COR-L47 (cell line): ENCODE measurements at places on chromosomes 2 and 18.

DNA sequence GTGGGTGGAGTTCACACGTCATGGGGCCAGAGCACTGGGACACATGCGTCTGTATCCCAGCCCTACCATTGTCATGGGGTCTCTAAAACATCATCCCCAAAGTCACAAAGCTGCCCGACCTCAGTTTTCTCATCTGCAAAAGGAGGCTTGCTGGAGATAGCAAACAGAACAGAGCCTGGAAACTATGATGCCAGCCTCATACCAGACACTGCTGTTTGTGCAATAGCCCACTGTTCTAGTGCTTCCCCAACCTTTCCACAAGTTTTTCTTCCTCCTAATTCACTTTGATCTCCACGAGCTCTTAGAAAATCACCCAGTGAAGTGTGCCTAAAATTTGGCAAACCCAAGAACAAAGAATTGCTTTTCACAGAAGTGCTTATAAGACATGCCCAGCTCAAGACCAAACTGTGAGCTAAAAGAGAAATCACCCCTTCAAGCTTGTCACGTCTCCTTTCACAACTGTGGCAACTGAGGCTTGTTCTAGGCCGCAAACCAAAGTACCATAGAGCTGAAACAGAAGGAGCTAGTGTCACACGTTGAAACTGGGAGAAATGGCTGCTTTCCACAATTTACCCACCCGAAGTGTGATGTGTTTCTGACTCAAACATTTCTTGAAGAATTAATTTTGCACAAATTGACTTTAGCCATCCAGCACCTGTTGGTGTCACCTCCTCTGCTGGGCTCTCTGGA is 162.7 kb upstream of the ID2 start:
- no peak for DNase-seq

DNA sequence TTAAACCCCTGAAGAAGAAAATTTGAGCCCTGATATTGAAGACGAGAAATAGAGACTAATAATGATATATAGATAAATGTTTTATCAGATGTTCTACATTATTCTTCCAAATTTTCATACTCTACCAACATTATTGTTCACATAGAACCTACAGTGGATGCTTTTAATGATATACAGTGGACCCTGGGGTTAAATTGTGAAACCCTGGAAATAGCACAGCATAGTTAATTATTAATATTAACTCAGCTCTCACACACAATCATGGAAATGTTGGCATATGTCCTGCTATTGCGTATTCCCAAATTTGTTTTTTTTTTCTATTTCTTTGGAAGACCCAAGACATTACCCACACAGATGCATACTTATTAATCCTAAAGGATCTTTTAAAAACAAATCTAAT is 579.9 kb downstream of the CCDC85A start:
- no peak for DNase-seq

GRCh38 chr2:98501876-98502275 is 57.2 kb downstream of the INPP4A start:
- no peak for DNase-seq

DNA sequence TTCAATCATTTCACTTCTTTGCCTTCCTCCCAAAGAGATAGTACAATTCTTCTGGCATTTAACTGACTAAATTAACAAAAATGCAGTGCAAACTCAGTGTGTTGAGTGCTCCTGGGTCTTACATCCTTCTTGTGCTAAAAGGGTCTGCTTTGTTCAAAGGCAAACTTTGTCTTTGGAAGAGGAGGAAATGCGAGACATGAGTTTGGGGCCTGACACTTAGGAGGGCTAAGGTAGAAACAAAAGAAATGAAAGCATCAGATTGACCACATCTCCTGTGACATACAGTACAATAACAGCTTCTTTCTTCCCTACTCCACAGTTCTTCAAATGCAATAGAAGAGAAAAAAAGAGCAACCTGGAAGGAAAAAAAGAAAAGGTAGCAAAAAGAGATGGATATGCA is 161.7 kb downstream of the CNTNAP5 start:
- no peak for DNase-seq

GRCh38 chr18:55326134-55326533 is 261.9 kb downstream of the TCF4 start:
- no peak for DNase-seq

DNA sequence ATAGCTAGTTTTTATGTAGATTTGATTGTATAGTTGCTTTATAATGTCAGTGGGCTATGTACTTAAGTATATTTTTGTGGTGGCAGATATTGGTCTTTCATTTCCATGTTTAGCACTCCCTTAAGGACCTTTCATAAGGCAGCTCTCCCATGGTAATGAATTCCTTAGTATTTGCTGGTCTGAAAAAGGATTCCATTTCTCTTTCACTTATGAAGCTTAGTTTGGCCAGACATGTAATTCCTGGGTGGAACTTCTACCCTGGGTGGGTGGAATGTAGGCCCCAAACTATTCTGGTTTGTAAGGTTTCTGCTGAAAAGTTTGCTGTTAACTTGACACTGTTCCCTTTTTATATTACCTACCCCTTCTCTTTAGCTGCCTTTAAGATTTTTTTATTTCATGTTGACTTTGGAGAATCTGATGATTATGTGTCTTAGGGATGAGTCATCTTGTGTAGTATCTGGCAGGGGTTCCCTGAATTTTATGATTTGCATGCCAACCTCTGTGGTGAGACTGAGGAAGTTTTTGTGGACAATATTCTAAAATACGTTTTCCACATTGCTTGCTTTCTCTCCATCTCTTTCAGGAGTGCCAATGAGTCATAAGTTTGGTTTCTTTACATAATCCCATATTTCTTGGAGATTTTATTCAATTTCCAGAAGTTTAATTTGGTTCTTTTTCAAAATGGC is 65.4 kb upstream of the VRK2 start:
- DNase-seq, result no peak

DNA sequence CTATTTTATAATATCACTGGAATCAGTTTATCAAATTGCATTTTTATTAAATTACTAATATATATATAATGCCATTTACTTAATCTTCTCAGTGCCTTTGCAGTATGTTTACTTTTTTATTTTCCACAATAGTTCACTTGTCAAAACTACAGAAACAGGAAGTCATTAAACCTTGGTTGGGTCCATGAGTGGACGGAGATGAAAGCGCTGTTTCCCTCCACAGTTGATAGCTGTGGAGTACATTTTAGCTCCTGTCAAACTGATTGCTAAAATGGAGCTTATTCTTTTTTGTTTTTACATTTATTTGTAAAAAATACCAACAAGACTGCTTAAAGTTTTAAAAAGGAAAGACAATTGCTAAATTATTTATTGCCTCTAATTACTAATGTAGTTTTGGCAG is 19.2 kb downstream of the MFF start:
- DNase-seq, result no peak
